ENCODE measurements at places on chromosomes 3 and 15. TPM values are rescaled to one million over a fixed set of nuclear protein-coding genes. Genes with fewer than 3 reads are reported as not detected.

DNA sequence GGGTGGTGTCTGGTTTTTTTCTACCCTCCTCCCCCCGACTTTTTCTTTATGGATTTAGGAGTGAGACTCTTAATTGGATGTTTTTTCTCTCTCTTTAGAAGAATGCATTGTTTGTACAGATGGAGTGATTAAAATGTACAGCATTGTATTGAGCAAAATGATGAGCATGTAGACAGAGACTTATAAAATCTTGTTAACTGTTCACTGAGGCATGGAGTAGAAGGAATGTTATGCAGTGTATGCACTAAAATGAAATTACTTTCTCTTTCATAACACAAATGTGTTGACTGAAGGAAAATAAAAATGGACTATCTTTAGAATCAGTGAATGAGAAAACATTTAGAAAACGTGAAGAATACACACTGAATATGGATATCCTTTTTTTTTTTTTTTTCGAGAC lies 39.8 kb downstream of the ZFAND6 start:
- DNase-seq, result no peak

Gene TGM5
- not detected for total RNA-seq

Gene DUOX2
- not detected for total RNA-seq

DNA sequence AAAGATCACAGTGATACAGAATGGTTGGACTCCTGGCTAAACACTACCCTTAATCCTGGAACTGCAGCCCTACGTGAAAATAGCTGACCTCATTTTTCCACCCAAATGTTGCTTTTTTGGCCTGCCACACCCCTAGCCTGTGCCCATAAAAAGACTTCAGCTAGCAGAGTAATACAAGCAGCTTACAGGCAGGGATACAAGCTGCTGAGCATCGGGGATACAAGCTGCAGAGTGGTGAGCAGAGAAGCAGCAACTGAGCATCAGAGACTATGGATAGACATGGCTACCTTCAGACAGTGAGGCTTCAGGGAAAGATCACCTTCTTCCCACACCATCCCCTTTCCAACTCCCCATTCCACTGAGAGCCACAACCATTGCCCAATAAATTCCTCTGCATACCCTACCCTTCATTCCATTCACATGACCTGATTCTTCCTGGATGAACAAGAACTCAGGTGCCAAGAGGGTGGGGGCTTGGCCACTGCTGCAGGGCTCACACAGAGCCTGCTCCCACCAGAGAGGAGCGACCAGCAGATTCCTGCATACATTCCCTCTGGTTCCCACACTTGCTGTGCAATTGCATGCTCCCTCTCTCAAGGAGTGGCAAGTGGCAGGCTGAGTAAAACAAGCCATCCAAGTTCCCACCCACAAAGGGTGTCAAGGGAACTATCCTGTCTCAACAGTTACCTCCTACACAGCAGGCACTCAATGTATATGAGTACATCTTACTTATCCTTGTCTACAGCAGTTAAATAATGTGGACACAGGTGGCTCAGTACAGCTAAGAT lies 217.5 kb downstream of the ALCAM start:
- DNase-seq, result no peak

Gene SLC24A5
- not detected for total RNA-seq

Gene SIAH2
- 36.6 TPM for total RNA-seq

- DNase-seq, result peak; percentile 47
Measured at GRCh38 chr3:8301977-8302735, 199.5 kb upstream of the LMCD1 start.

DNA sequence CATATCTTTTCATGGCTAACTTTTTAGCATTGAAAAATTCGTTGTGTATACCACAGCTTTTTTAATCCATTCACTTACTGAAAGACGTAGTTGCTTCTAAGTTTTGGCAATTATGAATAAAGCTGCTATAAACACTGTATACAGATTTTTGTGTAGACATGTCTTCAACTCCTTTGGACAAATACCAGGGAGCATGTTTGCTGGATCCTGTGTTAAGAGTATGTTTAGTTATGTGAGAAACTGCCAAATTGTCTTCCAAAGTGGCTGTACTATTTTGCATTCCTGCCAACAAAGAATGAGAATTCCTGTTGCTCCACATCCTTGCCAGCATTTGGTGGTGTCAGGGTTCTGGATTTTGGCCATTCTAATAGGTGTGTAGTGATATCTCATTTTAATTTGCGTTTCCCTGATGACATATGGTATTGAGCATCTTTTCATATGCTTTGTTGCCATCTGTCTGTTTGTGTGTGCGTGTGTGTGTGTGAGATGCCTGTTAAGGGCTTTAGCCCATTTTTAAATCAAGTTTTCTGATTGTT lies 87.5 kb downstream of the TNFAIP8L3 start:
- DNase-seq, result no peak

Gene CLPX
- total RNA-seq, result 29.8 TPM

- no peak for DNase-seq
Measured at GRCh38 chr3:141341536-141341935, 26.8 kb upstream of the ZBTB38 start.

- peak; percentile 80 for DNase-seq
Measured at GRCh38 chr15:30882849-30883433, 20.8 kb upstream of the FAN1 start.

Gene CYP1A1
- total RNA-seq, result not detected

- no peak for DNase-seq
Measured at GRCh38 chr3:173301647-173302046, 95.9 kb upstream of the NLGN1 start.

Gene ALG3
- 24.8 TPM for total RNA-seq

DNA sequence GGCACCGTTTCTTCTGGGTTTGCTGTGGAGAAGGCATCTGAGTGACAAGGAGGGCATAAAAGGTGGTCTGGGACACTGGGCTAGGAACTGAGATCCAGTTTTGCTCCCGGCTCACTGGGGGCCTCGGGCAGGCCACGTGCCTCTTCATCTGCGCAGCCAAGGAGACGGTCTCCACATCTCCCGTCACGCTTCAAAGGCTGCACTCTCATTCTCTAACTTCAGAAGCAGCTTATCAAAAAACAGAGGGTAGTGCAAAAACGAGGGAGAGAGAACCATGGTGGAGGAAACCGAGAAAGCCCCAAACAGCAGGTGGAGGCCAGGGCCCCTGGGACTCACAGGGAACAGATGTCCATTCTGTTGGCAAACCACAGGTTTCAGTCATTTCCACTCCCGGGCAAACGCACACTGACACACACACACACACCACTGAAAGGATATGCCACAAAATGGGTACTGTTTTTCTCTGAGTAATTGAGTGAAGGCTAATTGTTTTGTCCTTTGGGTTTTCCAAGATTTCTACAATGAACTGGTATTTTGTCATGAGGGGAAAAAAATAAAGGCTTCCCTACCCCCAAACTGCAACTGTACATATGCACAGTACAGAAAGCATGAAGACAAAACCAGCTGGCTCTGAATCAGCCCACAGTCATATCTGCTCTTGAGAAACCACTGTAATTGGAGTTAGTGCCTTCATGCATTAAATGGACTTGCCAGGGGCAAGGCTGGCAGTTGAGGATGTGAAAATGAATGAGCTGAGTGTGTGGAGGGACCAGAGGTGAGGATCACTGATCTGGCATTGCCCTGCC lies 71.9 kb downstream of the MGLL start:
- DNase-seq, result peak; percentile 52

DNA sequence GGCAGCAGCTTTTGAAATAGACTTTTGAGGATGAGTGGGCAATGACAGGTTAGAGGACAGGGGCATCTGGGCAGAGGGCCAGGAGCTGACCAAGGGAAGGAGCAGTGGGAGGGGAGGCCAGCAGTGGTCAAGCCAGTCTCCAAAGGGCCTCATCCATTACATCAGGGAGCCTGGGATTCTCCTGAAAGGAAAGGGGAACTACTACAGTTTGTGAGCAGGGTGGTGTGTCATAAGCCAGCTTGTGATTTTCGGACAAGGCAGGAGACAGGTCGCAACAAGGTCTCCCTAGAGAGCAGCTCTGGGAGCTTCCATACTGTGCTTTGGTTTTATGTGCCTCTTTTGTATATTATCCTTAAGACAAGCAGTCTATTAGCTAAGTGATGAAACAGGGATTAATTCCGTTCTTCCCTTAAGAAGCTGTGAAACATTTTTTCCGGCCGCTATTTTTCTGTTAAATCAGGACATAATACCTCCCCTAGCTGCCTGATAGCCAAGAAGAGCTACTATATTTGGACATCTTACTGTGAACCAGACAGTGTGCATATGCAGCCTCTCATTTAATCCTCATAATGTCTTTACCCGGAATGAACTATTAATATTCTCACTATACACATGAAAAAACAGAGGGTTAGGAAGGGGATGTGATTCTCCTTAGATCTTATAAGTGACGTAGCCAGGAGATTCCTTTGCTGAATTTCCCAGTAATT lies 46.4 kb downstream of the C2CD4B start:
- DNase-seq, result no peak

DNA sequence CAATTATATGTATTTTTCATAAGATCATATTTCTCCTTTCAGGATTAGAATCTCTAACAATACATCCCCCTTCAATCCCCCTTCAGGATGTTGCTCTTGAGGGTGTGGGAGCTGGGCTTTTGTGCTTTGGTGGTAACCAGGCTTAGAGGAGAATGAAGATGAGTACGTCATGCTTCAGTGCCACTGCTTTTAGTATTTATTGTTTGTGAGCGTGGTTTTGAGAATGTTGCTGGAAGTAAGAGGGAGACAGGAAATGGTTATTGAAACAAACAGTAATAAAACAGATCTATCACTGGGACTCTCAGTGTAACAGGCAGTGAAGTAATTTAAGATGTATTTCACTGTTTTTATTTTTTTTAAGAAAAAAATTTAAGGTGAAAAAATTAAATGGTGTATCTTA lies 35.3 kb downstream of the GBE1 start:
- DNase-seq, result no peak

DNA sequence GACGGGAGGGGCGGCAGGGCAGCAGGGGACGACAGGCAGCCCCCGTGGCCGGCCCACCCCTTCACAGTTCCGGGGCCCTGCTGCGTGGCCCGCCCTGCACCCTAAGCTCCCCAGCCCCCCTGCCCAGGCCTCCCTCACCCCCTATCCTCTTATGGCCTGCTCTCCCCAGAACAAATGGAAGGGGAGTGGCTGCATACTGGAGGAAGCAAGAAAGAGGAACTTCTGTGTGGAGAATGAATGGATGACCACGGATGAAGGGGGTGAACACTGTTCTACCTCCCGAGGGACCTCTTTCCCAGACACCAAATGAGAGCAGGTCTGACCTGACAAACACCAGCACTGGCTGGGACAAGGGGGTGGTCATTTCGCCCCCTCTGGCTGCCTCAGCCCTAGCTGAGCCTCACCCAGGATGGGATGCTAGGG lies 25.0 kb downstream of the SEC61A1 start:
- DNase-seq, result peak; percentile 21

DNA sequence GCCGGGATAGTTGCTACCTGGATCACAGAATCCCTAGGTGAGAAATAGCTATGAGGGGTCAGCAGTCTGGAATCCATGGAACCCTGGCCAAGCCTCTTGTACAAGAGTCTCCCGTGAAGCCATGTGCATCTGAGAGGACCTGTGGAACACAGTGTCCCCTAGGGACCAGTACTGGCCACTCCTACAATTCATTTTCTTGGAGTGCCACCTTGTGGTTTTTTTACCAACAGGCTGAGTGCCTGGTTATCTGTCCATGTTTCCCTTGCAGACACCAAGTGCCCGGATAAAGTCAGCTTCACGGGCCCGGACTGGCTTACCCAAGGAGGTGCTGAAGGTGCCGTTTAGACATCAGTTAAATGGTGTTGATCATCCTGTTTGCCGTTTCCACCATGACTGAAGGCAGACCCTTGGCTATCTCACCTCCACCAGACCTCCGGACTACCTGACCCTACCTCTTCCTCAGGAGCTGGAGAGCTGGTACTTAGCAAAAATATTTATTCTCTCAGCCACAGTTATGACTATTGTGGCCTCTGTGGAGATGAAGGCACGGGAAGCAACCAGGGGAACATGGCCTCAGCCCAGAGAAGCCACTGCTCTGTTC lies 93.9 kb downstream of the RBPMS2 start:
- peak; percentile 72 for DNase-seq

DNA sequence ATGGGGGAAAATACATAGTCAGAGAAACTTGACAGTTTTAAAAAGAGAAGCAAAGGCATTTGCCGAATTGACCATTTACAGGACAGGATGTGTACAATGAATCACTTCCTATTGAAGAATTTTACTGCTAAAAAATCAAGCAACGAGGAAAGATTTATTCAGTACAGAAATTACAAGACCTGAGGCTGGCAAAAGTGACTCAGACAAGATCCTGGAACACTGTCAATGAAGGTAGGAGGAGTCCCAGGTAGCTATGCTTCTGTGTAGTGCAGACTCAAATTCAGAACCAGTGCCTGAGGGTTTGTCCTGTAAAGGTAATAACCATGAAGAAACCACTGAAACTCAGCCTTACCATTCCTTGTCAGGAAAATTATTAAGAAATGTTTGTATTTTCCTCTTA lies 120.9 kb downstream of the ZMAT3 start:
- no peak for DNase-seq

- DNase-seq, result no peak
Measured at GRCh38 chr3:37475435-37475834, 301.1 kb upstream of the LRRFIP2 start.

DNA sequence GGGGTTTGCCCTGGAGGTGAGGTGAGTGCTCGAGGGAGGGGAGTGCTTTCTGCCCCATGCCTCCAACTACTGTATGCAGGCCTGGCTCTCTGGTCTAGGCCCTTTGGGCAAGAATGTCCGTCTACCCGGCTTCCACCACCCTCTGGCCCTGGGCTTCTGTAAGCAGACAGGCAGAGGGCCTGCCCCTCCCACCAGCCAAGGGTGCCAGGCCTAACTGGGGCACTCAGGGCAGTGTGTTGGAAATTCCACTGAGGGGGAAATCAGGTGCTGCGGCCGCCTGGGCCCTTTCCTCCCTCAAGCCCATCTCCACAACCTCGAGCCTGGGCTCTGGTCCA lies 9.4 kb downstream of the DLL4 start:
- DNase-seq, result no peak

Gene MRPS11
- 88.1 TPM for total RNA-seq

DNA sequence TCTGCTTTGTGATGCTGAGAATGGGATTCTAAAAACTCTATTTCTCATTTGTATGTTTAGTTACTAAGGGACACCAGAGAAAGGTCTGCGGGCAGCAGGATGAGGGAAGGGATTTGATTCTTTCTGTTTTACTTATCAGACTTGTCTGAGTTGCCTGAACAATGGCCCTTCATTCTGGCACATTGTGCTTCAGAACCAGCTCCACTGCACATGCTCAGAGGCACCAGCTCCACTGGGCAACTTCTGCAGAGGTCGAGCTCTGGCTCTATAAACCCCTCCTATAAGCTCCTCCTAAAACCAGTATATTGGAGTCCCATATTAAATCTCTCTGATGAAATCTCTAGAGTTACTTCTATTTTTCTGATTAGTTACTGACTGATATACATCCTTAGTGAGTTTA lies 453.2 kb upstream of the CDIN1 start:
- DNase-seq, result no peak

- no peak for DNase-seq
Measured at GRCh38 chr15:78225783-78226541, 8.4 kb downstream of the ACSBG1 start.

- no peak for DNase-seq
Measured at GRCh38 chr3:194370753-194371152, 1.2 kb upstream of the LRRC15 start.

Gene TPM1
- total RNA-seq, result 828 TPM

- DNase-seq, result no peak
Measured at GRCh38 chr3:69099576-69099975, 14.8 kb downstream of the ARL6IP5 start.
